ENCODE measurements at places on chromosomes 1 and 21. TPM values are rescaled to one million over a fixed set of nuclear protein-coding genes. Genes with fewer than 3 reads are reported as not detected.

- ATAC-seq: no peak
Measured at GRCh38 chr1:188958461-188959115, 1519.1 kb downstream of the BRINP3 start.

- ATAC-seq: peak; percentile 42
Measured at GRCh38 chr1:151716771-151717631, at the start of gene CELF3. Gene CELF3 (minus strand): TSS chr1:151716803. CDS start chr1:151716020, 783 bp downstream.

DNA sequence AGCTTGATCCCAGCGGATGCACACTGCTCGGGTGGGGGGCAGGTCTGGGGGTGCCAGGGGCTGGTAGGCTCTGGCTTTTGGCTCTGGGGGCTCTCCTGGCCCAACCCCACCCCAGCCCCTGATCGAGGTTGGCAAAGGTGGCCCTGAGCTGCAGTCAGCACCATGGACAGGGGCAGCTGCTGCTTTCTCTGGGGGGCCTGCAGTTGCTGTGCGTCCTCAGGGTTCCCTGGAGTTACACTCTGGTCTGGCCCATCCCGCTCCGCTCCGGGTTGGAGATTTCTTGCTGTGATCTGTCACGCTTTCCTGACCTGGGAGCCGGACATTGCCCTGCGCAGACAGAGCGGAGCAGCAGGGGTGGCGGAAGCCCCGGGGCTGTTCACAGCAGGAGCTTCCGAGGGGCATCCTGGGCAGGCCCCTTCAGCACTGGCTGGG is 8.0 kb upstream of the PLCH2 start:
- no peak for ATAC-seq

DNA sequence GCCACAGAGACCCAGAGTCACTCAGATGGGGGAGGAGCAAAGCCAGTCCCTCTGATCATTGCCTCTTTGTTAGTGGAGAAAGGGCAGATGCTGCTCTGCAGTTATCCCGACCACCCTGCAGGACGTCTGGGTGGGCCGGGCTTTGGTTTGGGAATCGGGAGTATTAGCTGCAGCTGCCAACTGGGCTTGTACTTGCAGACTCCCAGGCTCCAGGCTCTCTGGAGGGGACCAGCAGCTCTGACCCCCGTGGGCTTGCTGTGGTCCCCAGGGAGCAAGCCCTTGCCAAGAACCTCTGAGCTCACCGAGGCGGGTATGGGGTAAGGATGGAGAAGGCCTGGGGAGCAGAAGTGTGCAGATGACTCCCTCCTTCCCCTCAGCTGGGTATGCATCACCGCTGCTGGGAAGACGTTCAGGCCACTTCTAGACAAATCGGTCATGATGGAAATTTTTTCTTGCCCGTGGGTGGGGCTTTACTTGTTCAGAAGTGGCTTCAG is 21.6 kb downstream of the MAPKAPK2 start:
- peak; percentile 56 for ATAC-seq

- ATAC-seq: no peak
Measured at GRCh38 chr1:36607263-36607651, 124.5 kb upstream of the CSF3R start.

Gene B3GALT5
- 1.0 TPM for total RNA-seq

- ATAC-seq: no peak
Measured at GRCh38 chr1:237219751-237220642, 178.0 kb downstream of the RYR2 start.

DNA sequence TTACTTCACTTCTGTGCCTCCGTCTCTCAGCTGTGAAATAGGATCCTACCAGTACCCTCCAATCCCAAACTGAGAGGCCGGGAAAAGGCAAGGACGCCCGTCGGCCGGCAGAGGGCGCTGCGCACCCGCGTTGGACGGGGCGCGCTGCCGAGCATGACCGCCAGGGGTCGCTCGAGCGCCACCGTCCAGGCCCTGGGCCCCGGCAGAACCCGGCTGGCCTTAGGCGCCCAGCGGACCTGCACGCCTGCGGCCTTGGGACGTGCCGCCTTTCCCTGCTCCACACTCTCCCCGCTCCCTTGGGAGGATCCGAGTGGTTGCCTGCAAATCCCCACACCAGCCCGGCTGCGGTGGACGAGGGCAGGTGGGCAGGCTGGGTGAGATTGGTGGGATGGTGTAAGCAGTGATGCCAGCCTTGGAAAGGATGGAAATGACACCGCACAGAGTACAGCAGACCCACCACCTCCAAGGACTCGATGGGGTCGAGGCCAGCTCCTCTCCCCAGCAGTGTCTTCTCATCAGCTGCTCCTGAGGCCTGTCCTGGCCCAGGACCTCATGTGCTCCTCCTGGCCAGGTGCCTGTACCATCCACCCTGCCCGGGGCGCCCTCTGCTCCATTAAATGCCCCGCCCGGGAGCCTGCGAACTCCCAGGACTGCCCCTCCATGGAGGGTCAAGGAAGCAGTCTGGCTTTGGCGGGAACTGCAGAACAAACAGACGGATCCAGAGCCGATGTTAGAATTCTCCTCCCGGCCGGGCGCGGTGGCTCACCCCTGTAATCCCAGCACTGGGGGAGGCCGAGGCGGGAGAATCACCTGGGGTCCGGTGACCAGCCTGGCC is 47.4 kb upstream of the LBR start:
- ATAC-seq: peak; percentile 91

GRCh38 chr1:215219372-215219771 is 136.8 kb downstream of the KCNK2 start:
- ATAC-seq: no peak

GRCh38 chr1:218817691-218818465 is 355.8 kb upstream of the LYPLAL1 start:
- no peak for ATAC-seq

DNA sequence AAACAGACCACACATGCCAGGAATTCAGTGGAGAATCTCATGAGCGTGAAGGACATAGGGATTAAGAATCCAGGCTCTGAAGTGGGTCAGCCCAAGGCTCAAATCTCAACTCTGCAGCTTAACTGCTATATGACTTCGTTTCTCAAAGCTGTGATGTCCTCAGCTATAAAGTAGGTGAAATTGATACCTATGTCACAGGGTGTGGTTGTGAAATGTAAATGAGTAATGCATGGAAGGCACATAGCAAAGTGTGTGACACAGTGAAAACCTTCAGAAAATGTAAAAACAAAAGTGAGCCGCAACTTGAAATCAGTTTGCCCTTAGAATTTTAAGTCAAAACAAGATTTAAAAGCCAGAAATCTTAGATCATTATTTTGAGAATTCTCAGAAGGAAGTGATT is 145.7 kb upstream of the PRMT6 start:
- ATAC-seq: peak; percentile 81

- no peak for ATAC-seq
Measured at GRCh38 chr1:68570871-68571270, 74.0 kb upstream of the DEPDC1 start.

- no peak for ATAC-seq
Measured at GRCh38 chr1:244381878-244382565, 69.7 kb downstream of the ADSS2 start.

GRCh38 chr1:107557095-107557494 is 407.9 kb downstream of the VAV3 start:
- ATAC-seq: no peak

Gene SCYL3
- 8.6 TPM for total RNA-seq

DNA sequence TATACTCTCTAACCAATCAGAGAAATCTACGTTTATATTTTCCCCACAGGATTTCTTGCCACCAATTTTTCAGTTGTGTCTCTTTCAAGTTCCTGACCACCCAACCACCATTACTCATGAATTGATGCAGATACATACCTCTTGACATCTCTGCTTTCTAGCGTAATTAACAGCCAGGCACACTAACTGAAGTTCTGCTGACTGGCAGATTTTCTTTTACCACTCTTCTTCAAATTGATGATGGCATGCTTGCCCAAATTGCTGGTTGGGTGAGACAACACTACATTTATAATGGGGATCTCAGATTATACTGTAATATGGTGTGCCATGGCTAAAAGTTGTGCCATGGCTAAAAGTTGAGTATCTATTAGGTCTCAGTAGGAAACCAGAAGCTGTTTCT is 566.7 kb downstream of the ADGRL2 start:
- no peak for ATAC-seq
